AG10803 (cell line): ENCODE measurements at places on chromosomes 7 and 10.

GRCh38 chr10:91932737-91933136 lies 9.2 kb downstream of the BTAF1 start:
- DNase-seq: no peak

DNA sequence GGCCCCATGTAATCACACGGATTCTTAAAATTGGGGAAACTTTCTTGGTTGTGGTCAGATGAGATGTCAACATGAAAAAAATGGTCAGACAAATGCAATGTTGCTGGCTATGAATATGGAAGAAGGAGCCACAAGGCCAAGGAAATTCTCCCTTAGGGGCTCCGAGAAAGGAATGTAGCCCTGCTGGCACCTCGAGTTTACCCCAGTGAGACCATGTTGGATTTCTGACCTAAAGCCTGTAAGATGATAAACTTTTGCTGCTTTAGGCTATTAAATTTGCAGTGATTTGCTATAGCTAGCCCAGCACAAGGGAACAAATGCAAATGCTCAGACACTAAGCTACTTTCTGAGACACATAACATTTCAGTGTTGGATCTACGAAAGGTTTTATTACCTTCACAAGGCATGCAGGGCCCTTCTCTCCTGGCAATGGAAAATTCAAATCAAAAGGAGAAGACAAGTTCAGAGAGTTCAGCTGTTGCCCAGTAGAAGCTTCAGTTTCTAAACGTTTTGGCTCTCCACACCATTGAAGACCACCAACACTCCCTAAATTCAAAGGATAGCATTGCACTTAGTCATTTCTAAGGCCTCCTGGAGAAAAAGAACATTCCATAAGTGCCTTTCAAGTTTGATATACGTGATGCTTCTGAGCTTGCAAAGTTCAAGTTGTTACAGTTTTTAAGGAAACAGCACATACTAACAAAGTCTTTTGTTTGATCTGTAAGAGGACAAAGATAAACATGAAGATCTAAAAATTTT lies 23.4 kb downstream of the MCMBP start:
- peak; percentile 79 for DNase-seq

GRCh38 chr7:159049266-159050025 lies 95.2 kb downstream of the VIPR2 start:
- no peak for DNase-seq

- no peak for DNase-seq
Observed at GRCh38 chr7:77284616-77285015, 85.0 kb upstream of the FGL2 start.

DNA sequence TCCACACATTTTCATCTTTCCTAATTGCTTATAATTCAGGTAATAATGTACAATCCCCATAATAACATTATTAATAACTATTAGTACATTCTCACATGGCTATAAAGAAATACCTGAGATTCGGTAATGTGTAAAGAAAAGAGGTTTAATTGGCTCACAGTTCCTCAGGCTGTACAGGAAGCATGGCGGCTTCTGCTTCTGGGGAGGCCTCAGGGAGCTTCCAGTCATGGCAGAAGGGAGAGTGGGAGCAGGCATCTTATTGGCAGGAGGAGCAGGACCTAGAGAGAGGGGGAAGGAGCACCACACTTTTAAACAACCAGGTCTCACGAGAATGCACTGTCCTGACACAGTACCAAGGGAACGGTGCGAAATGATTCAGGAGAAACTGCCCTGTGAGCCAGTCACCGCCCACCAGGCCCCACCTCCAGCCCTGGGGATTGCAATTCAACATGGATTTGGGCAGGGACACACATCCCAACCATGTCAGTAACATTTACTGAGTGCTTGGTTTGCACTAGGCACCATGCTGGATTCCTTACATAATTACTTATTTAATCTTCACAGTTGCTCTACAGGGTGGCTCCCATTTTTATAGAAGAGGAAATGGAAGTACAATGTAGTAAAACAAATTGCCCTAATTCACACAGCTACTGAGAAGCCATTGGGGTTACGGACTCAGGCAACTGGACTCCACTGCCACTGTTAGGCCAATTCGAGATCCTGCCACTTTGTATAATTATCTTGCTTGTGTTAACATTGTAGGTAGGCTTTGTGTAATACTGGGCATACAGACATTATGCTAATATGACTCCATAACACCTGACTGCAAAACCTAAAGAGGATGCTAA lies 8.7 kb upstream of the ESYT2 start:
- DNase-seq: no peak

DNA sequence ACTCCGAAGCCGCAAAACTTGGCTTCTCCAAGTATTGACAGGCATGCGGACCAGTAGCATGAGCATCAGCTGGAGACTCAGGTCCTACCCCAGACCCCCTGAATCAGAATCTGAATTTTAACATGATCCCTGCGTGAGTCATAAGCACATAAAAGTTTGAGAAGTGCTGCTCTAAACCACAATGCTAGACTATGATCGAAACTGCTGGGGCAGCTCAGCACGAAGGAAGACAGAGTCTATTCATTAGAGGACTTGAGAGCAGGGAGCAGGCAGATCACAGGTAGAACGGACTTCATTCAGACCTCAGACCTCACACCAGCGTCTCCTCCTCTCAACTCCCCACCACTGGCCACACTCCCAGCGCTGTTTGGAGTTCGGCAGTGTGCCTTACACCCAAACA lies 16.9 kb downstream of the CAMK2G start:
- DNase-seq: no peak

GRCh38 chr7:111513566-111513965 lies 48.7 kb downstream of the IMMP2L start:
- DNase-seq: no peak

DNA sequence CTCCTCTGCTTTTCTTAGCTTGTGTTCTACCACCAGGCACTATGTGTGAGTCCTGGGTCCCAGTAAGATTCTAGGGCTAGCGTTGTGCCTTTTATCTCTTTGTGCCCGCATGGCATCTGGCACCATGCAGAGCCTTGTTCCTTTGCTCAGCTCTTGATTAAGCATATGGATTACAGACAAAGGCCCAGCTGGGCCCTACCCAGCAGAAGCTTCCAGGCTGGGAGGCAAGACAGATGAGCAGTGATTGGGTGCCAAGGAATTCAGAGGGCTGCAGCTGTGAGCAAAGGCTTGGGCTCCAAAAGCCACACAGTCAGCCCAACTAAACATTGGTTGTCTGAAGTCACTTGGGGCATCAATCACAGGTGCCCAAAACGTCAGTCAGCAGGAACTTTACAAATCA lies 2.0 kb downstream of the ACSM6 start:
- DNase-seq: peak; percentile 31

DNA sequence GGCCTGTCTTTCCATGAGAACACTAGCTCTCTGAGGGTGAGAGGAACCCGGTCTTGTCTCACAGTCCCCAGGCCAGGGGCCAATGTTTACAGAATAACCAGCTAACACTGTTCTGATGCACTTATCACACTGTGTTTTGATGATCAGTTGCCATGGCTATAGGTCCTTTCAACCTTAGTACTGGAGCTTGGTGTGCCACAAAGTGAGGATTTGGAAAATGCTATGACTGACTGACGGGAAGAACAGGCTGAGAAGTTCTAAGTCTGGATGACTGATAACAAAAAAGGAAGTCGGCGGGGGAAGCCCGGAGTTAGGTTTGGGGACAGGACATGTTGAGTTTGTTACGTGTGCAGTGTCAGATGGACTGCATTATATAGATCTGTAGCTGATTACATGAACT lies 141.8 kb downstream of the CTTNBP2 start:
- DNase-seq: no peak

DNA sequence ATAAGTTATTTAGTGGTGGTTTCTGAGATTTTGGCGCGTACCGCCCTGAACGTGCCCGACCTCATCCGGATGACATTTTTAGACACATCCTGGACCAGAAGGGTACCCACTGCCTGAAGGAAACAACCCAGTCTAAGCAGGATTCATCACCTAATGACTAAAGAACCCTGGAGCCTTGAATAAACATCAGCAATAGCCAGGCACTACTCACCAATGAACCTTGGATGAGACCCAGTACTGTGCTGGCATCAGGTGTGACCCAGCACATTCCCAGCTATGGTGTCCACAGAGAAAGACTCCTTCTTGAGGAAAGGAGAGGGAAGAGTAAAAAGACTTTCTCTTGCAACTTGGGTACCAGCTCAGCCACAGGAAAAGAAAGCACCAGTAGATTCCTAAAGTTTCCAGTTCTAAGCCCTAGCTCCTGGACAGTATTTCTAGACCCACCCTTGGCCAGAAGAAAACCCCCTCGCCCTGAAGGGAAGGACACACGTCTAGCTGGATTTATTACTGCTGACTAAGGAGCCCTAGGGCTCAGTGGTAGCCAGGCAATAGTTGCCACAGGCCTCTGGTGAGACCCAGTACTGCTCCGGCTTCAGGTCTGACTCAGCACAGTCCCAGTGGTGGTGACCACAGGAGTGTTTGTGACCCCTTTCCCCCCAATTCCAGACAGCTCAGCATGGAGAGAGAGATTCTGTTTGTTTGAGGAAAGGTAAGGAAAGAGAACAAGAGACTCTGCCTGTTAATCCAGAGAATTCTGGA lies 32.5 kb downstream of the ZNF277 start:
- DNase-seq: no peak
